OCI-LY7 (cell line): ENCODE measurements at places on chromosomes 3 and 15.

GRCh38 chr15:87118435-87118834 is 1038.8 kb downstream of the AGBL1 start:
- no peak for DNase-seq

- DNase-seq = no peak
Observed at GRCh38 chr3:100496711-100497261, 4.4 kb downstream of the TMEM45A start.

DNA sequence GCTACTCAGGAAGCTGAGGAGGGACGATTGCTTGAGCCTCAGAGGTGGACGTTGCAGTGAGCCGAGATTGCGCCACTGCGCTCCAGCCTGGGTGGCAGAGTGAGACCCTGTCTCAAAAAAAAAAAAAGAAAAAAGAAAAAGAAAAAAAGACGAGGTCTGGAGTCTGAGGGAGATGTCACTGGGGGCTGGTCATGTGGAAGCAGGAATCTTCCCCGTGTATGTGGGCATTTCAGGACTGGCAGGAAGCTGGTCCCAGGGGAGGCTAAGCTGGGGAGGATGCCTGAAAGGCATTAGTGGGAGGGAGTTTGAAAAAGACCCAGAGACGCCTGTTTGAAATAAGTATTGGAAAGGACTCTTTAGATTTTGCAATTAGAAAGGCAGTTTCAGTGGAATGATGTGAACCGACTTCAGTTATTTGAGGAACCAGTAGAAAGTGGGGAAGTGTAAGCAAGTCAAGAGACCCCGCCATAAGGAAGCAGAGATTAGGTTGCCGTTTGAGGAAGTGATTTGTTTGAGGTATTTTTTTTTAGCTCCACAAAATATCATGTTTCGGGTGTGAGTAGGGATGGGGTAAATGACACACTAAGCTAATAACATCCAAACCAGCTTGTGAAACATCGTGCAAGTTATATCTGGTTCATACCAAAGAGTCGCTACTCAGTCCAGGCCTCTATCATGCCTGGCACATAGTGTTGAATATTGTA is 55.5 kb downstream of the ST6GAL1 start:
- peak; percentile 75 for DNase-seq

DNA sequence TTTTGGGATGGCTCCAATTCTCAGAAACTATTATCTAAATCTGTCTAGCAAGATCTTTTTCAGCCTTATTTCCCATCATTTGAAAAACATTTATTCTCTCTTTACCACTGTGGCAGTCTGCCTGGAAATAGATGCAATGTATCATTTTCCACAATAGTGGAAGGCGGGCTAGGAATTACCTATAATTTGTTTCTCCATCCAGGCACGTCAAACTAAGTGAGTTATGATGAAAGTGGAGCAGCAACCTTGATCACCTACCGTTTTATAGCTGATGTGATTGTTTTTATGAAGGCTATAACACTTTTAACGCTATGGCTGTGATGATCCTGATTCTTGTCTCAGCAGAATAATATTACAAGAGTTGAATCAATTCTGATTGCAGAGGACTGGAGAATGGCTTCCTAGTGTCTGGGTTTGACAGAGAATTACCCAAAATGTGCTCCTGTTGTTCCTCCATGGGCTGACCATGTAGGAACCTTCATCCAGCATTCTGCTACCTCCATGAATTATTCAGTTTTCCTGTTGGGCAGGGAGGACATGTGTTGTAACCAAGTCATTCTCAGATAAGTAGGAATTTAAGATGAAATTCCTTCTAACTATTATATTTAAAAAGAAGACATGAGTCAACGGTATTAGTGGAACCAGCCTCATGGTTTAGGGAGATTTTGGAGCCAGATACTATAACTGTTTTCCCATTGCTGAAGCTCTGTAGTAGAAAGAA is 231.5 kb upstream of the SGO1 start:
- DNase-seq = no peak

DNA sequence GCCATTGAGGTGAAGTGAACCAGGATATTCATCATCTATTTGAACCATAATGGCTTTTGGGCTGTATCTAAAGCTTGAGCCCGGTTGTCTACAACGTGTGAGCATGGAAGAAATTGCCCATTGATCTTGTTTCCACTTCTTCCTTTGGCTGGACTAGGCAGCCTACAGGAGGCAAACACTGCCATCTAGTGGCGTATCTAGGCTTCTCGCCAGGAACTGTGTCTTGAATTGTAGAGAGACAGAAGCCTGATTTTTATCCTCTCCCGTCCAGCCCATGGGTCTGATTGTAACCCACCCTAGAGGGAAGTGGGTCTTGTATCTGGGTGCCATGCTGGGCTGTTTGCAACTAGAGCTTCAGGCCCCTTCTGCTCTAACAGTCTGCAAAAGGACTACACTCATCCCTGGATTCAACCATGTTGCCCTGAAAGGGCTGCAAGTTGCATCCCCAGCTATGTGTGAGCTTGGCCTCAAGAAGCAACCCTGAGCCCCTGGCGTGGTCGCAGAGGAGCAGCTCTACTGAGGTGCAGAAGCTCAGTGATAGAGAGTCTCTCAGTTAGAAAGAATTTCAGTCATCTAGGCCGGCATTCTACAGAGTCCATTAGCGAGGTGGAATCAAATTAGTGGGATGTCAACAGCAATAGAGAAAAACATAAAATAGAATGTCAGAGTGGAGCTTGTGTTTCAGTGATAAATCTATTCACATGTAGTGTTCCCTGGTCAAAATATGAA is 170.2 kb upstream of the UMPS start:
- DNase-seq = peak; percentile 65

DNA sequence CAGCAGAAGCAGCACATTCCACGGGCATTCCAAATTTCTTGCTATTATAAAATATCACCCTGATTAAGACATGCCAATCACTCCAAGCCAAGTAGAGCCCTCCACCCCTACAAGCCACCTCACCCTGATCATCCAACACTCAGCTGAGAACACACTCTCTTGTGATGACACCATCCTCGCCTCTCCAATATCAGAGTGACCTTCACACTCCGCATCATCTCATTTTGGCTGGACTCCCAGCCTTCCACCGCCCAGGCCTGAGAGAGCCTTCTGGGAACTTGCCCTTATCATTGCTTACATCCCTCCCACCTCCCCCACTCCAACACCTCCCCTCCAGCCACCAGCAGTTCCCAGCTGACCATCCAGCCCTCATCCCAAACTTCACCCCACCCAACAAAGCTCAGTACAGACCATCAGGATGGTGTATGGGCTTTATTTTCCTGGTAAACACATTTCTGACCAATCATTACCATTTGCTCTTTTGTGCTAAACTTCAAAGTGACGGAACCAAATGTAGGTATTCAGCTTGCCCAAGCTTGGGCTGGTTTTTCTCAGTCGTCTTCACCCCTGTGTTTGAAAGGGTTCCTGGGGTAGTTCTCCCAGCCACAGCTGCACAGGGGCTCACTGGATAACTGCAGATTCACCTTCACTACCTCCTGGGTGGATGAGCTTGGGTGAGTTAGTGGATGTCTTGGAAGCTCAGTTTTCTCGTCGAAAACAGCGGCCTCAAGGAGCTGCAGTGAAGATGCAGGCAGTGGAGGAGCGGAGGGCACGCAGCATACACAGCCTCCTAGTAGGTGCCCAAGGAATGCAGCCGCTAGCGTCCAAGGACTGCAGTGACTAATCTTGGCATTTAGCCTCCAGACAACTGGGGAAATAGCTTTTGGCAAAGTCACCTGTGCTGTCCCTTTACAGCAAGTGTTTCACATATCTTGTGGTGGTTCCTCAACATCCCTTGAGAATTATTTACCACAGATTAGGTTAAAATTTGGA is 115.1 kb downstream of the LIPC start:
- no peak for DNase-seq

DNA sequence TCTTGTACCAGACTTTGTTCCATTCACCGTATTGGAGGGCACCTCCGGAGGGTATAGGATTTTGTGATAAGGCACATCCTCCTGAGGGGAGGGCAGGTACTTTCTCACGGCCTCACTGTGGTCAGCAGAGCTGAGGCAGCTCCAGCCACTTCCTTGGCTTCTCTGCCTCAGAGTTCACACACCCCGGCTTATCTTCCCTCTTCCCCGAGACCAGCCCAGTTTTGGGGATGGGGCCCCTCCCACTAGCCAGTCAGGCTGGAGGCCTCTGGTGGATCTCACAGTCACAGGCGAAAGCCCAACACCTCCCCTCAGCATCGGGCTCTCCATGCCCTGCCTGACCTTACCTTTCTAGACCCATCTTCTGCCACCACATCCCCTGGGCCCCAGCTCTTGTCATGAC is 316.2 kb upstream of the CTDSPL start:
- DNase-seq = no peak

- DNase-seq = no peak
Observed at GRCh38 chr15:71518661-71519060, 291.7 kb upstream of the NR2E3 start.

GRCh38 chr3:161851941-161852566 is 355.4 kb downstream of the OTOL1 start:
- peak; percentile 32 for DNase-seq

DNA sequence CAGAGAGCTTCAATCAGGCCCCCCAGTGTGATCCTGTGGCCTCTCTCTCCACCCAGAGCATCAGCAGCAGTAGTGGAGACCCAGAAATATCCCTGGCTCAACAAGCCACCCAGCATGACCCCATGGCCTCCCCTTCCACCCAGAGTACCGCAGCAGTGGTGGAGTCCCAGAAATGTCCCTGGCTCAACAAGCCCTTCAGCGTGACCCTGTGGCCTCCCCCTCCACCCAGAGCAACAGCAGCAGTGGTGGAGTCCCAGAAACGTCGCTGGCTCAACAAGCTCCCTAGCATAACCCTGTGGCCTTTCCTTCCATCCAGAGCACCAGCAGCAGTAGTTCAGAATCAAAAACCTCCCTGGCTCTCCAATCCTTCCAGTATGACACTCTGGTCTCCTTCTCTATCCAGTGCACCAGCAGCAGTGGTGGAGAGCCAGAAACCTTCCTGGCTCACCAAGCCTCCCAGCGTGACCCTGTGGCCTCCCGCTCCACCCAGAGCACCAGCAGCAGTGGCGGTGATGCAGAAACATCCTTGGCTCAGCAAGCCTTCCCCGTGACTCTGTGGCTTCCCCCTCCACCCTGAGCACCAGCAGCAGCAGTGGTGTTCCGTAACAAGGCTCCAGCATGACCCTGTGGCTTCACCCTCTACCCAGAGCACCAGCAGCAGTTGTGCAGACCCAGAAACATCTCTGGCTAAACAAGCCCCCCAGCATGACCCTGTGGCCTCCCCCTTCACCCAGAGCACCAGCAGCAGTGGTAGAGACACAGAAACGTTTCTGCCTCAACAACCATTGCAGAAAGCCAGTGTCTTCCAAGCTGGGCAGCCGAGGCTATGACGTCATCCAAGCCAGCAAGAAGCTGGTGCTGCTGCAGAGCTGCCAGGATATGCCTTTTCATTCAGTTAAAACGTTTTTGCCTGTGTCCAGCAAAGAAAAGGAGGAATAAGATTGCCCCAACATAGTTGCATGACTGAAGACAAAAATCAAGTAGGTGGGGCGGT is 61.3 kb upstream of the TAMM41 start:
- no peak for DNase-seq

DNA sequence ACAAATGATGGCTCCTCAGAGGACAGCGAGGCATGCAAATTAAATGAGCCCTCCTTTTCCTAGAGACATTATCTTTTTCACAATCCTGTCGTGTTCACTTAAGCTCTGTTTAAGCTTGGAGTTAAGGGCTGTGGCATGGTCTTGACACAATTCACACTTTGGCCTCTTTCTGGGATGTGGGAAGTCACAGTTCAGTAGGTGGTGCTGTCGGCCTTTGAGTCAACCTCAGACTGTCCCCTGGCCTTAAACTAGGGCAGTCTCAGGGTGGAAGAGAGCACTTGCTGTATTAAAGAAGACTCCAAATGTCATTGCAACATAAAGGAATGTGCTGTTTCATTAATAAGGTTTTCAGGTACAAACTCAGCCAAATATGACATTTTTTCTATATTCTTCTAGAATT is 351.0 kb downstream of the MCTP2 start:
- peak; percentile 41 for DNase-seq

- peak; percentile 52 for DNase-seq
Observed at GRCh38 chr3:184314700-184315542, 515 bp downstream of the EIF4G1 start.

GRCh38 chr3:69392415-69392814 is 6.5 kb upstream of the FRMD4B start:
- no peak for DNase-seq

DNA sequence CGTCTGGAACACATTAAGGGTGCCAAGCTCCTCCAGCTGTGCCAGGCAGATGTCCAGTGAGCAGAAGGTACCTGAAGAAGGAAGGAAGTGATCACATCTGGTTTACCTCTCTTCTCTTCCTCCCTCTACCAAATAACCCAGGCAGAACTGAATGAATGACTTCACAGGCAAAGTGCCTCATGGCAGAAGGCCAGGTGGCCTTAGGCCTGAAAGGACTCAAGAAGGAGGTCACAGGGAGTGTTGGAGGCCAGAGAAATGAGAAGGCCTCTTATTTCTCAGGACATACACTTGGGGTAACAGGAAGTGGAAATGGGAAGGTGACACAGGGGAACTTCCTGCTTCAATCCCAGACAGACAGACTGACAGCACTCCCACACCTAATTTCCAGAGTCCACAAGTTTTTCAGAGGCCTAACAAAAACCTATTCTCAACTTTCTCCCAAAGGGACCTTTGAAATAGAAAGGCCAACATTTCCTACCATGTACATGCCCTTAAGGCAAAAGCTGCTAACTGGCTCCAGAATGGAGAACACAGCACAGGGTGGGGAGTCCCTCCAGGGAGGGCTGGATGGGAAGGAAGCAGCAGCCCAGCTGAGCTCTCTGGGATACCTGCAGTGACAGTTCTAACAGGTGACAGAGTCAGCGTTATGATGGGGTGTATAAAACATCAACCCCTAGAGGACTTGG is 17.6 kb upstream of the SIN3A start:
- DNase-seq = no peak

- no peak for DNase-seq
Observed at GRCh38 chr15:78909160-78909695, 35.6 kb downstream of the CTSH start.

DNA sequence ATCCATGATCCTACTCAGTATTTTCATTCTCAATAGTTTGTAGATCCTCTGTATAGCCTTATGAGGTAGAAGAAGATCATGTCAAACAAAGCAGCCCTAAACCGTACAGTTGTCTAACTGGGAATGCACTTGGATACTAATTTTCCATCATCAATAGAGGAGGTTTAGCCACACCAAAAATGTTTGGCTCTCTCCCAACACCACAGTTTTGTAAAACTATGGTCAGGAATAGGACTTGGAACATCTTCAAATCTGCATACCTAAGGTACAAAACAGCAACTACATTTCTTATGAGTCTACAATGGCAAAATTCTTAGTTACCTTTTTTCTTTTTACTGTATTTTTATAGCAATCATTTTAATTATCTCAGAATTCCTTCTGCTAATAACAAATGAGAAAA is 1001.6 kb downstream of the ROBO2 start:
- DNase-seq = no peak
